MM.1S (cell line): ENCODE measurements at places on chromosomes 3 and 15.

- DNase-seq: peak; percentile 40
These were observed 492.4 kb upstream of the FRG2C start for GRCh38 chr3:75171630-75172230.

GRCh38 chr3:41632700-41633099 lies 329.2 kb downstream of the ULK4 start:
- DNase-seq: no peak

GRCh38 chr3:23767546-23767945 lies 38.2 kb upstream of the UBE2E1 start:
- no peak for DNase-seq

GRCh38 chr15:85013785-85014184 lies 32.1 kb downstream of the PDE8A start:
- no peak for DNase-seq
